ENCODE measurements at places on chromosomes 2 and 18.
A peak's percentile ranks its signal among the peaks of the same experiment; 100 is the strongest.

GRCh38 chr2:207182911-207183310 is 17.2 kb upstream of the KLF7 start:
- no peak for DNase-seq

GRCh38 chr2:141714496-141714895 is 416.3 kb downstream of the LRP1B start:
- no peak for DNase-seq

DNA sequence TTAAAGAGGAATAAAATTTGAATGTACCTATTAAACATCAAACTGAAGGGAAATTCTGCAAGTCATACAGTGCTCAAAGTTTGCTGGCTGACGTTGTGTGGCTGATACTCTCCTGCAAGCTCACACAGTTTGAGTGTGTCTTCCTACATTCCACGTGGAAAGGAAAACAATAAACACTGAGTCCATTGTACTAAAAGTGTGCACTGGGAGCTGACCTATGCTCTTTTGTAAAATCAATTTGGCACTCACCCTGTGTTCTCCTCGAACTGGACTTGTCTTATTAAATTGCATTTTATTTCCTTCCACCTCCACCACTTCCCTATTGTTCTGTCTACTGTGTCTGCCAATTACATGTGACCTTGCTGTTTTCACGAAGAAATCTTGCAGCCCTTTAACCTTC is 458.0 kb downstream of the CPS1 start:
- no peak for DNase-seq

DNA sequence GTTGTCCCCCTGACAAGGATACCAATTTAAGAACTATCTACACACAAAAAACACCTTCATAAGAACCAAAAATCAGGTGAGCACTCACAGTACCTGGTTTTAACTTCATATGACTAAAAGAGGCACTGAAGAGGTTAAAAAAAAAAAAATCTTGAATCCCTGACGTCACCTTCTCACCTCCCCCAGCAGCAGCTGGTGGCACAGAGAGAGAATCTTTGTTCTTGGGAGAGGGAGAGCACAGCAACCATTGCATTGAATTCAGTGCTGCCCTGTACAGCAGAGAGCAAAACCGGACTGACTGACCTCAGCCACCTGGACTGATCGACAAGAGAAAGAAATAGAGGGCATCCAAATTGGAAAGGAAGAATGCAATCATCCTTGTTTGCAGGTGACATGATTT is 566.0 kb downstream of the TMX3 start:
- no peak for DNase-seq

- peak; percentile 86 for DNase-seq
These were observed at the start of gene ASXL3 for GRCh38 chr18:33577685-33578517. ASXL3 (plus strand) TSS chr18:33578219; CDS start chr18:33578632, 413 bp downstream.

GRCh38 chr2:184444217-184444616 is 154.1 kb upstream of the ZNF804A start:
- peak; percentile 6 for DNase-seq

DNA sequence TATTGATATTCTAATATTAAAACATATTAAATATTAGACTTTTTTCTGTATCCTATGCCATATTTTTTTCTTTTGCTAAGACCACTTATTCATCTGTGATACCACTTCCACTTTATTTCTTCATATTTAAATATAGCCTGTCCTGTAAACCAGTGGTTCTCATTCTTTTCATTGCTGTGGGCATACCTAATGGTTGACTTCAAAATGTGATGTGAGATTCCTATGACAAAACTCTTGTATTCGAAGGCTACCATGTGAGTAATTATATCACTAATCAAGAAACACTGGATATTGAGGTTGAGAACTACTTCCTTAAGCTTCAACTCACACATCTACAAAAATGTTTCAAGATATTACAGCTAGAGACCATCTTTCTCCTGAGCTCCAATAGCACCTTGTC is 3.6 kb downstream of the SCRN3 start:
- DNase-seq: no peak

Measured in NCI-H146 (cell line).